ENCODE measurements at places on chromosomes 5 and 9.

DNA sequence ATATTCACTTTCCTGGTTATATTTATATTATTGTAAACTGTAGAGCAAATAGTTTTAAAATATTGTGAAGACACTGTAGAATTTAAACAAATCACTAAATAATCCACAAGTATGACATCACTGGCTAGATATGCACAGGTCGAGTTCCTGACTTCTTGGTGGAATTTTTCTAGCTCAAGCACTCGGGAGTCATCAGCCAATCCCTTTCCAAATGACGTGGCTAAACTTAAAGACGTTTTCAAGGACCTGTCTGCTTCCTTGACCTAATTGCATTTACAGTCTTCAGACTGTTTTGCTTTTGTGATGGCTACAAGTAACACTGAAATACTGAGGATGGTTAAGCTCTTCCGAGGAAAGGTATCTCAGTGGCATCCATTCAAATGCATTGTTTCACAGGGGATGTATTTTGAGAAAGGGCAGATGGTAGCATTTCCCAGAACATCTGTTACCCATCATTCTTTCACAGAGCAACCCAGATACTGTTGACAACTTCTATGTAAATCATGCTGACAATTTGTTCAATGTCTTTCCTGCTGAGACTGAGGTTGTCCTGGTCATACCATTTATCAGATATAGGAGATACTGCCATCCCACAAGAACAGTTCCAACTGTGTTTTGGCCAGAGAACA is 262.8 kb downstream of the CDH10 start:
- no peak for DNase-seq

DNA sequence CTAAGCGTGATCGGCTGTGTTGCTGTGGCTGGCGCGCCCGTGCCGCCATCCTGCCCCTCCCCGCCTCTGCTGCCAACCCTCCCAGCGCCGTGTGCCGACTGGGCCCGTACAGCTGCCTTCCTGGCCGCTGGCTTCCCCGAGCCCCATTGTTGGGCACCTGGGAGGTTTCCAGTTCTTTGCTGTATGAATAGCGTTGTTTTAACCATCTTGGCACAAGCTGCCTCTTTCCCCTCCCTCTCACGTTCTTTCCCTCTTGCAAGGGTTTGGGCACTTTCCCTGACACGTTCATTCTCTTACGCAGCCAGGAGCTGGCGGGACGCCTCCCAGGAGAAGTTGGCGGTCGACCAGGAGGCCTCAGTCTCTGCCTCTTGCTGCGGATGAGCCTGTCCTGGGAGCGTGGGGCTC is 43.1 kb upstream of the RXRA start:
- peak; percentile 86 for DNase-seq

- DNase-seq, result peak; percentile 64
These were observed 242.2 kb downstream of the CSNK1G3 start for GRCh38 chr5:123753937-123754891.

DNA sequence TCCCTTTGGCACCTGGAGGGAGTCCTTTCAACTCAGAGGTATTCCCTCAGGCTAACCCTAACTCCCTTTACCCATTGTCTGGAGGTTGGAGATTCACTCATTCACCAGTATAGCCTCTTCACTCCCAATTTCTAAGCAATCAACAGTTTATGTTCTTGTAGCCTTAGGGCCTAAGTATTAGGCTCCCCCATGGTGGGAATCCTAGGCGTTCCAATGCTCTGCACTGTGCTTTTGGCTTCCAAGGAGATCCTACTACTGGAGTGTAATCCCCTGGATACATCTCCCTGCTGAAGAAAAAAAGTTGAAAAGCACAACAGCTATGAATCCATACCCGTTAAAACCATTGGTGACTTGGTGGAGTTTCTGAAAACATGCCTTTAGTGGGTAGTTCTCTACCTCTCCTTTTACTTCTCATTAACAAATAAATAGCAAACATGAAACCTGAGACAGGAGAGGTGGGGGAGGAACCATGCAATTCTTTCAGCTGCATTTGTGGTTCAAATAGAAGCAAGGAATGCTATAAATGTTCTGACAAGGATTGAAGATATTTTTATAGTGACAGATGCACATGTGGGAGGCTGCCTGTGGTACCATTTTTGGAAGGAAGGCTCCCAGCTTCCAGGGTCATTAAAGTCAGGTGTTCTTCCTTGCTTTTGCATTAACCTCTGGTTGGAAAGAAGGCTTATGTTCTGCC is 397.1 kb downstream of the DMAC1 start:
- DNase-seq, result no peak

DNA sequence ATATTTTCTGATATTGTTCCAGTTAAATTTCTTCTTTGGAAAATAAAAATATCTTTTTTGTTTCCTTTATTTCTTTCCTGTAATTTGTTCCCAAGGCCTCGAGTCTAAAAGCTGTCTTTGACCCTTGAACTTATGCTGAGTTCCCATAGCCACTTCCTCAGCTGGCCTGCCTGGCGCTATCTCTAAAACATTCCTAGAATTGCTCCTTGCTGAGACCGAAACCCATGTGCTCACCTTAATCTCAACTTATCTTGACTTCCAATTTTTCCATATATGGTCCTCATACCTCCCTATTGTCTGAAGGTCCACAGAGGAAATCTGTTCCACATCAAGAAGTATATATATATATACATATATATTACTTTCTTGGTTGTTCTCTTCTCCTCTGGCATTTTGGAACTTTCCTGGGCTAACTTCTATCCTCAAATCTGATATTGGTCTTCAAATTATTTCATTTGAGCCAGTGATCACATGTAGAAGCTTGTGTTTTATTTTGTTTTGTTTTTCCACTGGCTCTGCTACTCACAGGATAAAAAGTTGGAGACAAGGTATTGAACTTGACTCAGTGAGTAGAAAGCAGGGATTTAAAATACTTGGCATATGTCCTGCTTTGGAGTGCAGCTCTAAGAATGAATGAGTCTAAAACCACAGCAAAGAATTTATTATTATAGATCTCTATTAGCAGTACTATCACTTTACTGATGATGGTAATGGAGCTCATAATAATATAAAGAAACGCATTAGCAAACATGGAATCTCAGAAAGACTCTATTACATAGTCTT is 45.2 kb downstream of the ENC1 start:
- DNase-seq, result peak; percentile 6

DNA sequence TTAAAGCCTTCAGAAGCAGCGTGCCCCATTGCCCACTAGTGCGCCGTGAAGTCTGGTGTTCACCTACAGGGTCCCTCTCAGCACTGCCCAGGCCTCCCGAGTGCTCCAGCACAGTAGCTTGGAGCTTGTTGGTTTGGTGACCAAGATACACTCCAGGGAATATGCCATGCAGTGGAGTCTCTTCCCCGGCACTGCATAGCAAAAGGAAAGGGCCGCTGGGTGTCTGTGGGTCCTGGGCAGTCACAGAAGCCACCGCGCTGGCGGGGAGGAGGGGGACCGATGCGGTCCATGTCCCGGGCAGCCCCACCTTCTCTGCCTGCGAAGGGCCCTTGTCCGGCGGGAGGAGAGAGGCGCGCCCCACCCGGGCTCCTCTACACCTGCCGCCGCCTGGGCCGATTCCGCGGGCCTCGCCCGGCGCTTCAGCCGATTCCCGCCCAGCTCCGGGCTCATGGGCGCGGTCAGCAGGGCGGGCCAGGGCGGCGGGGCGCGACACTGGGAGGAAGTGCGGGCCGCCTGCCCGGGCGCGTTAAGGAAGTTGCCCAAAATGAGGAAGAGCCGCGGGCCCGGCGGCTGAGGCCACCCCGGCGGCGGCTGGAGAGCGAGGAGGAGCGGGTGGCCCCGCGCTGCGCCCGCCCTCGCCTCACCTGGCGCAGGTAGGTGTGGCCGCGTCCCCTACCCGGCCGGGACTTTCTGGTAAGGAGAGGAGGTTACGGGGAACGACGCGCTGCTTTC is at the start of gene SYK:
Gene SYK (plus strand): TSS at position 579 of the 732 bp plus-strand sequence. CDS start 42,080 bp downstream, outside the sequence.
- DNase-seq, result no peak

- no peak for DNase-seq
These were observed 4.7 kb downstream of the BRD3 start for GRCh38 chr9:134063088-134063570.

GRCh38 chr9:7325995-7326394 is 473.6 kb downstream of the DMAC1 start:
- no peak for DNase-seq

DNA sequence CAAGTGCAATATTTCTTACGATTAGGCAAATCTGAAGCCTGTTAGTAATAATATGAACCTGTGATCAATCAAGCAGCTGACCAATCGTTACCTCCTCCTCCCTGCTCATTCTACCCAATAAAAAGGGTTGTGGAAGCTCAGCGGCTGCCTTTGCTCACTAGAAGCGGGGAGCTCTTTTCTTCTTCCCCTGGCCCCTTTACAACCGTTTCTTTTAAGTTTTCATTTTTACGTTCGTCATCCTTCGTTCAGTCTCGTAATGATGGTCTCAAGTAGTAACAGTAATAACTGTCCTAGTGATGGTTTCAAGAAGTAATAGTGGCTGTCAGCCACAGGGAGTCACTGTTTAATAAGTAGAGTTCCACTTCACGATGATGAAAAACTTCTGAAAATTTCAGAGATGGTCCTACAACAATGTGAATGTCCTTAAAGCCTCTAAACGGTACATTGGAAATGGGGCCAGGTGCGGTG is 6.2 kb downstream of the UGT3A2 start:
- DNase-seq, result peak; percentile 61

- peak; percentile 52 for DNase-seq
These were observed 512 bp downstream of the AK1 start for GRCh38 chr9:127876764-127877562.

- no peak for DNase-seq
These were observed 27.1 kb upstream of the ACTBL2 start for GRCh38 chr5:57509501-57510260.

GRCh38 chr9:4887556-4887955 is 94.8 kb downstream of the RCL1 start:
- DNase-seq, result peak; percentile 57

- no peak for DNase-seq
These were observed 27.6 kb upstream of the RNF130 start for GRCh38 chr5:180098991-180099732.

GRCh38 chr5:9118852-9119251 is 427.0 kb downstream of the SEMA5A start:
- DNase-seq, result no peak

DNA sequence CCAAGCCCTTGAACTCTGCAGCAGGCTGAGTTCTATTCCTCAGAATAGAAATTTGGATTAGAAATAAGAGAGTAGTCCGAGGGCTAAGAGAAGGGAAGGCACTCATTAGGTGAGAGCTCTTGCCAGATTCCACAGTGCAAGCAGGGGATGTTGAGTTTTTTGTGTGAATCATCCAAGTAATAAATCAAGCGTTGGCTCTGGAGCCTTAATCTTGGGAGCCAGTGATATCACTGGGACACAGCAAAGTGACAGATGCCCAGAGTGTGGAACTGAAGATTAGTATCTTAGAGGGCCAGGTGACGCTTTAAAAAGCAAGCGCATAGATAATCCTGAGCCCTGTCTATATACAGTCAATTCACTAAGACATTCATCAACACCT is 60.3 kb downstream of the FOXD1 start:
- peak; percentile 64 for DNase-seq
